ENCODE measurements at places on chromosomes 13 and 19.

GRCh38 chr13:25982907-25983306, 68.9 kb downstream of the SHISA2 start:
- DNase-seq, result no peak

GRCh38 chr13:99231721-99232120, 26.5 kb downstream of the GPR18 start:
- DNase-seq, result no peak

- no peak for DNase-seq
Observed at GRCh38 chr19:3970313-3970807, 539 bp downstream of the DAPK3 start.

DNA sequence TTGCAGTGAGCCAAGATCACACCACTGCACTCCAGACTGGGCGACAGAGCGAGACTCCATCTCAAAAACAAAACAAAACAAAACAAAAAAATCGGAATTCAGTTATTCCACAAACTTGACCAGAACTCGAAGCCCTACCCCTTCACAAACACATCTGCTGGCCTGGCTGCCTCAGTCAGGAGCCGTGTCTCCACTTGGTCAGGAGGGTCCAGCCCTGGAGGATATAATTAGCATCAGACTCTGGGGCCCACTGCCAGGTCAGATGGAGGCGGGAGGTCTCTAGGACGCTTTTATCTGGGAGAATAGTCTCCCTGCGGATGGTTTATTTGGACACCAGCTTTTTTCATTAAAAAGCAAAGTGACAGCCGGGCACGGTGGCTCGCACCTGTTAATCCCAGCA, 8.0 kb downstream of the ELL start:
- no peak for DNase-seq

GRCh38 chr13:106310291-106310865, 225.1 kb downstream of the EFNB2 start:
- no peak for DNase-seq

DNA sequence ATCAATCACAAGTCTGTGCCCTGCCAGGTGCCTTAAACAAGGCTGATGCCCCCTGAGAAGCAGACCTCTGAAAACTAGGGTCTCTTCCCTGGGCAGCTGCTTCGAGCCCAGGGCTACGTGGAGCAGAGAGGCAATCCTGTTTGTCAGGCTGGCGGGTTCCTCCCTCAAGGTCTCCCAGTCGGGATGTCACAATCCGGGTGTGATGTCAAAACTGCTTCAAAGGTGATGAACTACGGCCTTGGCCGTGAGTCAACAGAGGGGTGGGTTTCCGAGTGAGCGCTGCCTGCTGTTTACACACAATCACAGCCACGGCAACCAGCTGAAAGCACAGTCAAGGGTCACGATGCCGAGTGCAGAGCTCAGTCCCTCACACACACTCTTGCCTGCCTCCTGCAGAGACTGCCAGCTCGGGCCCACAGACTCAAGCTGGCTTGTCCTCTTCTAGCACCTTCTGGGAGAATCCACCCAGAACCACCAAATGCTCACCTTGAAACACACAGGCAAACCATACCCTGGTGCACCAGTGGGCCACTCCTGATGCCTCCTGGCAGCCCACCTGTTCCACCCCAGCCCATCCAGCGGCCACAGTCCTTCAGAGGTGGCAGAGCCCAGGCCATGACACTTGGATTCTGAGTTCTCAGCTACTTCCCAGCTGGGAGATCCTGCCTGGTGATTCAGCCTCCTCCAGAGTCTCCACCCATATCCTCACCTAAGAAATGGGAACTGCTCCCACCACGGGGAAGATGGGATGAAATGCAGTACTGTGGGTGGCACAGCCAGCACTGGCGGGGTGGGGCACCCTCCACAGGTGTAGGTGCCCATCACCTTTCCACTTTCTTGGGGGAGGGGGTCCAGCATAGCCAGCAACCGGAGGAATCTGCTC, 6.8 kb downstream of the ELL start:
- DNase-seq, result peak; percentile 46

DNA sequence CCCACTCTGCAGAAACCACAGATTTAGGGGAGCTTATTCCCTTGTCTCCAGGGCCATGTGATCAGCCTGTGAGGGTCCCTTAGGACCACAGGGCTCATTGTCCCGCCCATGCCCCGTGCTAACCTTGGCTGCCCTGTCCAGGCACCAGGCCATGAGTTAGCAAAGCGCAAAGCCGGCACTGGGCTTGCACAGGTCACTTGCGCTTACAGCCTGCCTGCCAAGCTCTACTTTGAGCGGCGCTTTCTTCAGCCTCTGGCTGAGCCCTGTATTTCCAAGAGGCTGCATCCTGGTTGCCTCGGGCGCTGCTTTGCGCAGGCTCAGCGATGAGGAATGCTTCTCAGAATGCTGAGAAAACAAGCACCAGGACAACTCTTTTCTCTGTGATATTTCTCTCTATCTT, 188.0 kb downstream of the TDRD3 start:
- DNase-seq, result peak; percentile 16

DNA sequence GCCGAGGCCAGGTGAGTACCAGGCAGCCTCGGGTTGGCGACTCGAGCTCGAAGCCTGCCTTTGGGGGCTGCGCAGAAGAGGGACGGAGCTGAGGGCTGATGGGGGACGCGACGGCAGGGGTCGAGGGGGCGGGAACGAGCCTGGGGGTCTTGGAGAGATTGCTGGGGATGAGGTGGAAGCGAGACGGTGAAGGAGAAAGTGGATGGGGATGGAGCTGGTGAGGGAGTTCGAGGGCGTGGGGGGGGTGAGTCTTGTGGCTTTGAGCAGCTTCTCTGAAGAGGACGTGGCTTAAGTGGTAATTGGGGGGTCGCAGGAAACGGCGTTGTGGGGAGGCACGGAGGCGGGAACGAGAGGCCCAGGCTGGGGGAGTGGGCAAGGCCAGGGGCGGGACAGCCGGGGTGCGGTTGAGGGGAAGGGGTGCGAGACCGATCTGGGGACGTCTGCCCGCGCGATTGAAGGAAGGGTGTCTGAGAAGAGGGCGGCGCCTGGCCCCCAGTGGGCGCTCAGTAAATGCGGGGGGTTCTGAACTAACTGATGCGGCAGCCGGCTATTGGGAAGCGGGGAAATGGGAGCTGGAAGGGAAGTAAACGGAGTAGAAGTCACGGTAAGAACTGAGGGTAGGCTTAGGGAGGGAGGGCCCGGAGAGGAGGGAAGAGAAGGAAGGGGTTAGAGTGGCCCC, 426 bp downstream of the MYO9B start:
- no peak for DNase-seq

- DNase-seq, result no peak
Observed at GRCh38 chr13:34048652-34049051, 230.7 kb downstream of the RFC3 start.

DNA sequence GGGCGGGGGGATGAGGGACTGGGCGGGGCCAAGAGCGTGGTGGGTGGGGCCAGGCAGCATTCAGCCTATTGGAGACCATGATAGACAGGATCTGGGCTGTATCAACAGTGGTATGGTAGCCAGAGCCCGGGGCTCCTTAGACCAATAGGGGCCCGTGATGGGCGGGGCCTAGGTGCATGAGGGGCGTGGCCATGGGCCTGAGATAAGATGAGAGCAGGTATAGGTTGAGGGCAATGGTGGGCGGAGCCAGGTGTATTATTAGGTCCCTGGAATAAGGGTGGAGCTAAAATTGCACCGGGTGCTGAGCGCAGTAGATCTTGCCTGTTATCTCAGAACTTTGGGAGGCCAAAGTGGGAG, 5.3 kb downstream of the ABCA7 start:
- DNase-seq, result no peak

DNA sequence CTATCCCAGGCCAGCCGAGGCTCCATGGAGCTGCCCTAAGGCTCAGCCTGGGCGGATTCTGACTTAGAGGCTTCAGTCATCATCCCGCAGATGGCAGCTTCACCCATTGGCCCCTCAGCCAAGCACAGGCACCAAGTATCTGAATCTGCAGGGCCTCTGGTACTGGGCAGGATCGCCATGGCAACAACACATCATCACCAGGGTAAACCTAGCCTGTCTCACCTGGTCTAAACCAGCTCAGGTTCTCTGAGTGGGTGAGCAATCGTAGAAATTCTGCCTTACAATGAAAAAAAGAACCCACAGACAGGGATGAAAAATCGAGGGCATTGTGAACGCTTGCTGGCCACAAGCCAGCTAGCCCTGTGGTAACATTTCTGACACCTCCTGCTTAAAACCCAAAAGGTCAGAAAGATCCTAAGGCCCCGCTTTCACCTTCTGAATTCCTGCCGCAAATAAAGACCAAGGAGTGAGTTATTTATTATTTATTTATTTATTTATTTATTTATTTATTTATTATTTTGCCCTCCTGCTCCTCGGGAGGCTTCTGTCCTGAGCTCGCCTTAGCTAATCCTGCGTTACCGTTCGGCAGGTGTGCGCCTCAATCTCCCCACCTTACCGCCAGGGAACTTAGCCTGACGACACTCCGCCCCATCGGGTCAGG, 12.0 kb upstream of the CEACAM21 start:
- no peak for DNase-seq

DNA sequence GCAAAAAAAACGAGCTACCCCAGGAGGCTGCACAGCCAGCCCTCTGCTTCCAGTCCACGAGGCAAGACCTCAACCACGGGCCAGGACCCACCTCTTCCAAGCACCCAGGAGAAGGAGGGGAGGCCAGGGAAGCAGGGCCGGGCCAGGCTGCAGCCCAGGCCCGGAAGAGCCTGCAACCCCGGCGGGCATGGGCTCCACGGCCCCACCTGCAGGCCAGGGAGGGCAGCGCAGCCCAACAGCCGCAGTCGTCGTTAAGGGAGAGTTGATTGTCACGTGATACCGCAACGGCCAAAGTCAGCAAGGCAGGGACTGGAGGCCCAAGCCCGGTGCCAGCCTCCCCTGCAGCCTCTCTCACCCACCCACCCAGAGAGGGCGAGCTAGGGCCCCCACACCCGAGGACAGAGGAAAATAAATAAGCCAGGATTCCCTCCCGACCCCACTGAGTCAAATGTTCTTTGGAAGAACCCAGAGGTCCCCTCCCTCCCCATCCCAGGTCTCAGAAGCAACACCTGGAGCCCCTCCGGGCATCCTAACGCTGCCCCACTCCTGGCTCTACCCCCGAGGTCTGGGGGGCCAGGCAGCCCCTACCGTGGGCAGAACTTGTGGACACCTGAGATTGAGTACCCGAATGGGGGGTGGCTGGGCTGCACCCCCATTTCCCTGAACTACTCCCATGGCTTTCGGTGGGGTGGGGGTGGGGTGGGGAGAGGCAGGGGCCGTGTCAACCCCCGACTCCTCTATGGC, 5.2 kb upstream of the REXO1 start:
- DNase-seq, result peak; percentile 61

- peak; percentile 90 for DNase-seq
Observed at GRCh38 chr19:18464646-18465045, 26.7 kb upstream of the ISYNA1 start.

DNA sequence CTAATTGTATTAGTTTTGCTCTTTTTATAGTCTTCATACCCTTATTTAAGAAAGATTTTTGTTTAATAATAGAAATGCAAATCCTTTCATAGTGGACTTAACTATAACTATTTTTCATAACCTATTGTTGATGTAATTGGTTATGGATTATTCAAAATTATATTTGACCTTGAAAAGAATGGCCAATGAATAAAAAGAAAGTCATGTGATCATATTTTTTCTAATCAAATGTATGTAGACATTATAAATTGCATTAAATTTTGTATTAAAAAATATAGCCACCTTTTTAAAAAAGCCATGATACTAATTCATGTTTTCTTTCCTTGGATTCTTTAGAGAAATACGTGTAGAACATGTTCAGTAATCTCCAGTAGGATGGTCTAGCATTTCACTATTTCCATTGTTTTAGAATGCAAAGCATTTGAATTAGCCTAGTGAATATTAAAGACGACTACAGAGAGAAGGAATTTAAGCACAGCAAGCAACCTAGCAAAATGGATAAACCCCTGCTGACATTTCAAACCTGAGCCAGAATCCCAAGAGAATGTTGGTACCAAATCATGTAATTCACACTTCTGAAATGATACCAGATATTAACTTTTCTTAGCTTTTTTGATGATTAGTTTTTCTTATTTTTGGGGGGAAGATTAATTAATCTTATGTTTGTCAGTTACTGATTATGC, 1297.4 kb upstream of the MIR17HG start:
- no peak for DNase-seq

- DNase-seq, result peak; percentile 44
Observed at GRCh38 chr19:46529622-46530451, 34.2 kb upstream of the PNMA8B start.

DNA sequence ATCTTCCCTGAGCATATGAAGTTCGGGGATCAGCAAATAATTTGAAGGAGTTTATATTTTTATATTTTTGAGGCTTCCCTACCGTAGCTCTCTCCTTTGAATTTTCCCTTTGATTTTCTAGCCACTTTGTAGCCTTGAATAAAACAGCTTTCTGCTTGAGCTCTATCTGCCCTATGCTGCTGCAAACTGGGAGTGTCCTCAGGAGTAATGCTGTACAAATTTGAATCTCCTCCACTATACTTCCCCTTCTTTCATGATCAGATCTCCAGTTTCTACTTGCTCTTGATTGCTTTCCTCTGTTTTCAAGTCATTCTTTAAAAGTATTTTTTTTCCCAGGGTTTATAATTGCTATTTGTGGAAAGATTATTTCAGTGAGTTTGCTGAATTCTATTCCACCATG, 14.6 kb downstream of the PDS5B start:
- no peak for DNase-seq

GRCh38 chr19:46616631-46617322, 8.1 kb downstream of the PTGIR start:
- no peak for DNase-seq

DNA sequence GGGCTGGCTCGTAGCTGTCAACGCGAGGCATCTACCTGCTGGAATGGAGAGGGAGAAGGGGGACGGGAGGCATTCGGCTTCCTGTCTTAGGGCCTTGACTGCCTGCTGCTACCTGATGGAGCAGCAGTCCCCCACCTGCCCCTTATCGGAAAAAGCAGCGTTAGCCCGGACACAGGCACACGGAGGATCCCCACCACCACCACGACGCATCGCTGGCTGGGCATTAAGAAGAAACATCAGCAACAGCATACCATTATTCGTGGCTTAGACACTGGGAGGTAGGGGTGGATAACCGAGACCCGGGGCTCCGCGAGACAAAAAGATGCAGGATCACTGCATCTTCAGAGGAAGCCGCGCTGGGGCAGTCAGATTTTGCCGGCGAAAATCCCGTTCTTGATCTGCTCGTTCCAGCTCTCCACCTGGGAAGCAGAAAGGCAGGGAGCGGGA, 1.1 kb downstream of the COX6B2 start:
- DNase-seq, result no peak

- no peak for DNase-seq
Observed at GRCh38 chr13:49828453-49828852, 36.0 kb upstream of the KPNA3 start.

DNA sequence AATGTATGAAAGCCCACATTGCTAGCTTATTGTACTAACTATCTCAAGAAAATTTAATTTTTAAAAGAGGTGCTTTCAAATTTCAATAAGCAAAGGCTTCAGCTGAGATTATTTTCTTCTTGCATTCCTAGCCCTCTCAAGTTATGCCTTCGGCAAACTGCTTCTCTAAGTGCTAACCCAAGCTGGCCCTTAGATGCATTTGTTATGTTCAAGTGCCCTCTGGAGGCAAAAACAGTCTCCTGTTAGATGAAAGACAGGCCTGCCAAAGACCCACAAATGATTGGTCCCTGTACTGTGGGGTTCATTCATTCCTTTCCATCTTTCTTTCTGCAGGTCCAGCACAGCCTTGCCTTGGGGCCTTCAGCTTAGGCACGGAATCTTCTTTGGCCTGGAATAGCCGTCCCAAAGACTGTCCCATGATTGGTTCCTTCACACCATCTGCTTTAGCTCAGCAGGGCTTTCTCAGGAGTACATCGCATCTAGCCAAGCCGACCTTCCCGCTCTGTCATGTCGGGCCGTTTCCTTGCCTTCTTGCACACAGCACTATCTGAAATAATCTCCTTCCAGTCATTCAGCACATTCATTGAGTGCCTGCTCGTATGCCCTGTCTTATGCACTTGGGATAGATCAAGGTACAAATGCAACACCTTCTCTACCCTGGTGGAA, 26.4 kb upstream of the TPTE2 start:
- peak; percentile 24 for DNase-seq
